ENCODE measurements at places on chromosomes 12 and 14.

GRCh38 chr12:25101092-25101445, 93.9 kb downstream of the DNAI7 start:
- DNase-seq, result no peak

- DNase-seq, result no peak
Measured at GRCh38 chr14:84129941-84130340, 1400.0 kb upstream of the FLRT2 start.

DNA sequence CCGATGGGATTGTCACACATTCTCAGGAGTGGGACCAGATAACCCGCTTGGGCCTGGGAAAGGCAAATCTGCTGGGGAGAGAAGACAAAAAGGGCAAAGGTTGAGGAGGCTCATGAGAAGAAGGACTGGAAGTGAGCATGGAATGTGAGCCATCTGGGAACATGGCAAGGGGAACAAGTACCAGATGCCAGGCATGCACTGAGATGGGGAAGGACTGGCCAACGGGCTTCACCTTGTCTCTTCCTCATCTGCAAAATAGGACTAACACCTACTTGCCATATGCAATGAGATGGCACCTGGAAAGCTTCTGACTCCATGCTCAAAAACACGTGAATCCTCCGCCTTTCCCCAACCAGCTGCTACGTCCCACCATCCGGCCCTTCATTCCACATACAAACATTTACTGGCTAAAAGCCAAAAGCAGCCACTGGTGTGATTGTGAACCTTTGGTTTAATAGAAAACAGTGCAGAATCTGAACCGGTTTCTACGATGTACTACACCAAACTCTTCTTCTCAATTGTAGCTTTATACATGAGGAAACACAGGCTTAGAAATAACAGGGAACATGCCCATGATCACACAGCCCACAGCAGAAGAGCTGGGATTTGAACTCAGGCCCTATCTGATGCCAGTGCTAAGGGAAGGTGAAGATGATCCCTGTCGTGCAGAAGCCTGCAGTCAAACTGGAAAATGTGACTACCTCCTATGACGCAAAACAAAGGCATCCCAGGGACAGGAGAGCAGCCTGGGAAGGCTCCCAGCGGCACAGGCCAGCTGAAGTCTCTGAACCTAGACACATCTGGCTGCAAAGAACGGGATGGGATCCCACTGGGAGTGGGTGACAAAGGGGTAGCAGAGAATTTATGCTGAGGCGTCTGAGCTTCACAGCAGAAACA, 112.1 kb downstream of the TTC7B start:
- no peak for DNase-seq

DNA sequence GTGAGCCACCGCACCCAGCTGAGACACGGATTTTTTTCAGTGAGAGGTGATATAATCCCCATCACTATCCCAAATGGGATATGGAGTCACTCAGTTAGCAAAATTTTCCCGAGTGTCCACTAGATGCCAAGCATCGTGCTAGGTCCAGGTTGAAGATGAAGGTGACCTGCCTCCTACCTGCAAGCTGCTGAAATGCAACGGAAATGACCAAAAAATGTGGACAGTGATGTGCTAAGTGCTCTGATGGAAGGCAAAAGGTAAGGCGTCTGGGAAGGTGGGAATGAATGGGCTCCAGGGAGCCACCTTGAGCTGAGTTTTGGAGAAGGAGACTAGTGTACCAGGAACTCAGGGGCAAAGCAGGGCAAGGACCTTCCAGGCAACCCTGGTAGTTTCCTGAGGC, 64.6 kb downstream of the CALM1 start:
- DNase-seq, result no peak

DNA sequence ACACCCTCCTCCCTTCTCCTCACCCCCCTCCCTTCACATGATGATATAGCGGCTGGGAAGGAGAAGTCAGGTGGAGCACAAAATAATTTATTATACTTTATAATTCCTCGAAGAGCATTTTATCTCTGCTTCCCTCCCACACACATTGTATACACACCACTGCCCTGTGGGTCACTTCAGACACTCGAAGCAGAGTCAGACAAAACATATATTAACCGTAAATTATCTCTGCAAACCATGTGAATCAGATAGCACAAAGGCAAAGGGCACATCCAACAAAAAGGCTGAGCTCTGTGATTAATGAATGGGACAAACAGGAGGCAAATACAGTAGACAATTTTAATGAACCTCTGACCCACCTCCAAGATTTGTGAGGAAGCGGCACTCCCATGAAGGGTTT, 450.7 kb downstream of the GALC start:
- DNase-seq, result no peak

- no peak for DNase-seq
Measured at GRCh38 chr12:121783766-121784165, 9.7 kb downstream of the RHOF start.

All from CD4-positive, alpha-beta T cell treated with Interleukin-1 beta for 1 hour (primary cell).